ENCODE measurements at places on chromosomes 11 and 22.
A peak's percentile ranks its signal among the peaks of the same experiment; 100 is the strongest.

DNA sequence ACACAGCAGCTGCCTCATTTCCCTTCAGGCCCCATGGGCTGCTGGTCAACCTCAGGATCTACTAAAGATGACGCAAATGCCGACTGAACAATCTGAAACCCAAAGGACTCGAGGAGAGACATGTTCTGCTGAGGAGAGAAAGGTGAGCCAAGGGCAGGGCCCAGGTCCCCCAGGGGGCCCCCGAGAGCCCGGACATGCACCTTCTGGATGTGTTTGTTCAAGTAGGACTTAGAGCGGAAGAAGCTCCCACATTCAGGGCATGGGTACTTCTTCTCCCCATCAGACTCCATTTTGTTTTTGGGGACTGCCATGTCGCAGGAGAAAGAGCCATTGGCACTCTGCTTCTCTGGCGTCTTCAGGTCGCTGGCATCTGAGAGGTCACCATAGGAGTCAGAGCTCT, 19.3 kb downstream of the PATZ1 start:
- DNase-seq = peak; percentile 13

- no peak for DNase-seq
These were observed 9.7 kb upstream of the MICAL3 start for GRCh38 chr22:18034076-18034475.

DNA sequence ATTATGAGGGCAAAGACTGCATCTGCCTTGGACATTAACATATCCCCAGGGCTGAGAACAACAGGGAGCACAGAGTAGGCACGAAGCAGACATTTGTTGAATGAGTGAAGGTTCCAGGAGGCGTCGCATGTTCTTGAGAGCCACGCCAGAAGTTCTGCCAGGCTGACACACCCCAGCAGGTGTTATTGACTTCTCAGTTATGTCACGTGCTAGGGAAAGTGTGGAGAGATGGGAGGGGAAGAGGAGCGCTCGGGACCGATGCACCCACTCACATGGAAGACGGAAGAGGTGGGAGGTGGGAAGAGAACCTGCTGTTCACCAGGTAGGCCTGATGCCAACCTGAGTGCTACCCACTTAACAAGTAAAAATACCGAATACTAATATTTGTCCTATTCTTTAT, 232.8 kb downstream of the LARGE1 start:
- DNase-seq = no peak

- DNase-seq = no peak
These were observed 196.5 kb upstream of the PGR start for GRCh38 chr11:101326141-101326540.

DNA sequence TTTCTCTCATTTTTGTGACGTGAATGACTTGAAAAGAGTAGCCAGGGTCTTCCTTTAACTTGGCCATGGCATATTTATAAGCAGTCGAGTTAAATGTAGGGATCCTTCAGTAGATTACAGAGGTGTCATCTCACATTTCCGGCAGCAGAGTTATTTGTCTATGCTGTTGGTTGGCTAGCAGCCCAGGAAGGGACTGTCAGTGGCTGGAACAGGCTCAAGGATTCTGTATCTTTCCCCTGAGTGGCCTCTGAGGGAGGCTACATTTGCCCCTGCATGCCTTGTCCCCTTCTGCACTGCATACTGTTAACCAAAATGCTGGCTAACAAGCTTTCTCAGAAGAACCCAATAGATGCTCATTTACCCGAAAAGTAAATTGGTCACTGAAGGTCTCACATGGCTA, 187.6 kb downstream of the PGR start:
- DNase-seq = no peak

GRCh38 chr11:46666516-46666915, 33.9 kb downstream of the ARHGAP1 start:
- DNase-seq = no peak

DNA sequence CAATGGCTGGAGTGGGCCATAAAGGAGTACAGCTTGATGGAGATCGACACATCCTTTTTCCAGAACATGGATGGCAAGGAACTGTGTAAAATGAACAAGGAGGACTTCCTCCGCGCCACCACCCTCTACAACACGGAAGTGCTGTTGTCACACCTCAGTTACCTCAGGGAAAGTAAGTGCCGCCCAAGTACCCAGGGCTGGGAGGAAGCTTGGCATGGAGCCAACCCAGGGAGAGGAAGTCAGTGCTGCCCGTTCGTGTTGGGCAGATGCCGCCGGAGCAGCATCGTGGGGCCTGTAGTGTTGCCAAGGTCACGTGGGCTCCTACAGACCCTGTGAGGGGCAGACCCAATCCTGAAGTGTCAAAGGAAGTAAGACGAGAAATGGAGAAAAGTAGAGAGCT, 78.9 kb downstream of the FLI1 start:
- DNase-seq = no peak

DNA sequence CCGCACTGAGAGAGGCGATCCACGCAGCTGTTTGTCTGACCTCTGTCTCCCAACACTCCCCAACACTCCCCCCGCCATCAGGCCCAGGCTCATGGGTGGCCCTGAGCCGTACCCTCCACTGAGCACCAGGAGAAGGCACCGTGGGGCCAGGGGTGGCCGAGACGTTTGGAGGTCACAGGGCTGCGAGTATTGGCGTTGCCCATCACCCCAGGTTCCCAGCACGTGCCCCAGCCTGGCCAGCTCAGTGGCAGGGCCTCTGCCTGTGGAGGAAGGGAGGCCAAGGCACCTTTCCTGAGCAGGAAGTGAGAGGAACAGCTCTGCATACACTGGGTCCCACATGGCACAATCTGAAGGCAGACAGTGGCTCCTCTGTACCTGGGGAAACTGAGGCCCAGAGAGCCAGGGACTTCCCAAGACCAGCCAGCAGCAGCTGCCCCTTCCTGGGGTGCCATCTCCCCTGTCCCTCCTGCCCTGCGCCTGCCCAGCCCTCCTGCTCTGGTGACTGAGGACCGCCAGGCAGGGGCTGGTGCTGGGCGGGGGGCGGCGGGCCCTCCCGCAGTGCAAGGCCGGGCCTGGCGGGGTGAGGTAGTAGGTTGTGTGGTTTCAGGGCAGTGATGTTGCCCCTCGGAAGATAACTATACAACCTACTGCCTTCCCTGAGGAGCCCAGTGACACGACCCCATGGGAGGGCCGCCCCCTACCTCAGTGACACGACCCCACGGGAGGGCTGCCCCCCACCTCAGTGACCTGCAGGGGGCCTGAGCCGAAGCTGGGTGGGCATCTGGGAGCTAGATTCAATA, 37.0 kb upstream of the PPARA start:
- DNase-seq = no peak

DNA sequence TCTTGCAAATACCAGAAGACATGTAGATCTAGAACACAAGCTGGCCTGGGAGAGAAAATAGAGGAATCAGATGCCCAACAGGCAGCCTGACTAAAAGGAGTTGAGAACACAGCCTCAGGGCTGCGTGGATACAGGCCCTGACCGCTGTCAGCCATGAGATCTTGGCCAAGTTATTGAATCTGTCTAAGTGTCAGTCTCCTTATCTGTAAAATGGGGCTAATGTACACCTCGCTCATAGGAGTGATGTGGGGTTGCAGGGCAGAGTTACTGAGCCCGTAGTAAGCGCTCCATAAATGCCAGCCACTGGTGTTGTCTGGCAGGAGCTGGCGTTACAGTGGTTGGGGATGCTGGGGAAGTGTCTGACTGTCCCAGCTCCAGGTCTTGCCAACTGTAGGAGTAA, 38.4 kb upstream of the TPBGL start:
- DNase-seq = no peak

GRCh38 chr11:114496915-114497314, 57.6 kb downstream of the REXO2 start:
- DNase-seq = no peak

DNA sequence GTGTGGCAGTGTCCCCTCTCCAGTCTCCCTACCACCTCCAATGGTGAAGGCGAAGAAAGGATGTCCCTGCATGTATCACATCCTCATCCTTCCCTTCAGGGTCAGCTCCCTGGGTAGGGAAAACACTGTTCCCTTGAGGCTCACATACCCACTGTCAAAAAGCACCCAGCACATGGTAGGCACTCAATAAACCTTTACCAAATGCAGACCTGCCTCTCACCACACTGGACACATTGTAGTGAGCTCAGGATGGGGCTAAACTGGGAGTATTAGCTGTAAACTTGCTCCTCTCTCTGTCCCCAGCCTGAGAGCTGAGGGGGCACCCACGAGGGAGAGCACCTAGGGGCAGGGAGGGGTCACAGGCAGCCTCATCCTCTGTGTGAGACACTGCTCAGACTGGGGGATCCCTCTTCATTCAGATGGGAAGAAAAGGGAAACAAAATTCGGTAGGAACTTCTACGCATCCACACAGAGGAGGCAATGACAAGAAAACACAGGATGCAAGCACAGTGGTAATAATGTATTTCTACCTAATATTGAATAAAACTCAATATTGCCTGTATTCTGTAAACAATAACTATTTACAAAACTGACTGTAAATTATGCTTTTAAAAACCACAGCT, 101.6 kb upstream of the TOP3B start:
- no peak for DNase-seq

- no peak for DNase-seq
These were observed 39.1 kb downstream of the TPCN2 start for GRCh38 chr11:69087811-69088210.

DNA sequence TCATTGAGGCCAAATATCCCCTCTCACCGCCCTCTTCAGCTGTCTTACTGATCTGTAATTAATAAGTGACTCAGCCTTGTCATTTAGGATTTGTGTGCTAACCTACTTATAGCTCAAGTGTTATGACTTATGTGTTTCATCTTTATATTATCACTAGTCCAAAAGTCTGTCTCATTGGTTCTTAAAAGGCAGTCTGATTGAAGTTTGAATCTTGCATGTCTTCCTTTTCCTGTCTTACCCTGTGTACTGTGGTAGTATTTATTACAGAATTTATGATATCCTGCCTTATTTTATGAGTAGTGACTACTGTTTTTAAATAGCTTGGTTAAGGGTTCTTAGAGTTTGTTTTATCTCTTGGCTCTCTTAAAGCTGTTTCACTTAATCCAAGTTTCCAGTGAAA, 6.3 kb downstream of the DEPDC7 start:
- DNase-seq = no peak

DNA sequence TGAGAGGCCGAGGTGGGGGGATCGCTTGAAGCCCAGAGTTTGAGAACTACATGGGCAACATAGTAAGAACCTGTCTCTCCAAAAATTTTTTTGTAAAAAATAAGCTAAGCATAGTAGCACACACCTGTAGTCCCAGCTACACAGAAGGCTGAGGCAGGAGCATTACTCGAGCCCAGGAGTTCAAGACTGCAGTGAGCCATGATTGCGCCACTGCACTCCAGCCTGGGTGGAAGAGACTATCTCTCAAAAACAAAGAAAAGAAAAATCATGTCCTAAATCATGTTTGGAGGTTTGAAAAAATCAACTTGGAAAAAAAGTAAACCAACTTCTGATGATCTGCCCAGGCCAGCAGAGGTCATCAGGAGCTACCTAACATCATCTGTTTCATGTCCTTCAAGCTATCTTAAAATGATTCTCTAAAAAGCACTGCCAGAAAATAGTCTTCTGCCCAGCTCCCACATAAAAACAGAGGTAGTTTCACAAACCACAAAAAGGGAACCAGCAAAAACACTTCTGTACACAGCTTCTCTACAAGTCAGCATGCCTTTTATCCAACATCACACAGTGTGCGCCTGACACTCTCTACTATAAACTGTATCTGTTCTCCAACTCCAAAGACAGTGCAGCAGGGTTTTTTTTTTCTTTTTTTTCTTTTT, 165.0 kb downstream of the SOX6 start:
- no peak for DNase-seq

GRCh38 chr11:2824851-2825250, 60.7 kb downstream of the CDKN1C start:
- DNase-seq = no peak

DNA sequence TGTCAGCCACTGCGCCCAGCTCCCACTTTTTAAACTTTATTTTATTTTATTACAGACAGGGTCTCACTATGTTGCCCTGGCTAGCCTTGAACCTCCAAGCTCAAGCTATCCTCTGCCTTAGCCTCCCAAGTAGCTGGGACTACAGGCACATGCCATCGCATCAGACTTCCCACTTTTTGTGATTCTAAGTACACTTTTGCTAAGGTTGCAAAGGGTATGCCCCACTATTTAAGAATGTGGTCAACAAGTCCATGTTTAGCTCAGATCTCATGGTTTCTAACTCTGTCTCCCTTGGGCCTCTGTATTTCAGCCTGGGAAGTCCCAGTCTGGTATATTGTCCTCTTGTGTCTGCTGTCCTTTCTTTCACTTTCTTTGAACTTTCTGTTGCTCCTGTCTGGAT, 35.3 kb downstream of the EXPH5 start:
- DNase-seq = no peak

DNA sequence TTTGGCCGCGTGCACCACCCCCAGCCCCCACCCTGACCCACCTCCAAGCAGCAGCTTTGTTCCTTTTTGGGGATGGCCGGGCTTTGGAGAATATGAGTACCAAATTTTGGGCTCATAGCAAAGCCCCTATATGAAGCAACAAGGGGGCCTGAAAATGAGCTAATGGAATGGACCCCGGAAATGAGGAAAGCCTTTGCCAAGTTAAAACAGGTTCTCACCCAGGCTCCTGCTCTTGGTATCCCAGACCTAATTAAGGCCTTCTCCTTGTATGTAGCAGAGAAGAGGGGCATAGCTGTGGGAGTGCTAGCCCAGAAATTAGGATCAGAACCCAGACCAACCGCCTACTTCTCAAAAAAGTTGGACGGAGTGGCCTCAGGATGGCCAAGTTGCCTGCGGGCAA, 87.0 kb downstream of the PIWIL4 start:
- no peak for DNase-seq

DNA sequence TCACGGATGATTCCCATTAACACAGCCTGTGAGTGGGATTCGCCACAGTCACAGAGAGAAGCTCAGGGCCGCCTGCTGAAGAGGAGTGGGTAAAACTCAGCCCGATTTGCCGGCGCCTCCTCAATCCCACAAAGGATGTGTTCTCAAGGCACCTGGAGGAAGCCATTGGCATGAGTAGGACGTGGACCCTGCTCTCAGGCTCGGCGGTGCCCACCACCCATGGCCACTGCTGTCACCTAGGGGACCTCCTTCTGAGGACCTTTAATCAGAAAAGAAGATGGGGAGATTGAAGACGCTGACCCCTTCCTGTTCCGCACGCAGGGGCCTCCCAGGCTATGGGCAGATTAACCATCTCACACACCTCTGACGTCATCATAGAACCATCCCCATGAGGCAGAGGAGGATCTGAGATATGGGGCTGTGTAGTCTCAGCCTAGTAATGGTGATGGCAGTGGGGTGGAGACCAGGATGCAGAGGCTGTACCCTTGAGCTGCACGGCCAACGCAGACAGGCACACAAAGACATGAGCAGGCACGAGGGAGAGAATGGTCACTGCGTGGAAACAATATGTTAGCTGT, 571.8 kb downstream of the BRD1 start:
- no peak for DNase-seq
